SK-N-SH (cell line): ENCODE measurements at places on chromosomes 12 and 14. TPM values are rescaled to one million over a fixed set of nuclear protein-coding genes. Genes with fewer than 3 reads are reported as not detected.

DNA sequence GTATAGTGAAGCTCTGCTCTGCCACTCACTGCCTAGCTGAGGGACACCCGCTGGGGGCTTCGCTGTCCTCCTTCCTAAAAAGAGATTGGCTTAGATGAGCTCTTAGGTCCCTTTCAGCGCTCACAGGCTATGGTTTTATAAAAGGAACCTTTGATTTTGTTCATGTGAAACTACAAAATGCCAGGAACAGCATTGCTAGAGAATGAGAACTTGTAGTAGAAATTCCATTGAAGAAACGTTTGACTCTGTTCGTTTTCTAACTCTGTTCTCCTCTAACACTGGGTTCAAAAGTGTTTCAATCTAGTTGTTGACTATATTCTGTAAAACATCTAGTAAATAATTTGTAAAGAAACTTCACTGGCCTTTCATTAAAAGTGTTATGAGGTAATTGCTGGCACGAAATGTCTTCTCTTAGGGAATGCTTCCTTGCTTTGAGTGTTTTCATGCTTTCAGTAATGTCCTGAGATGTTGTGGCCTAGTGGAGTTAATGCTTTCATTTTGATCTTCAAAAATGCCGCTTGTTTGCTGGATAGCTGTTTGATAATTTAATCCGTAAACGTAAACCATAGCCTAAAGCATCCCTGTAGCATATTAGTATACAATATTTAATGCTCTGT, 1.6 kb downstream of the MARK3 start:
- DNase-seq, result no peak

SNRPF gene
- polyA plus RNA-seq, result 12.8 and 62.5 TPM in 2 replicates

DNA sequence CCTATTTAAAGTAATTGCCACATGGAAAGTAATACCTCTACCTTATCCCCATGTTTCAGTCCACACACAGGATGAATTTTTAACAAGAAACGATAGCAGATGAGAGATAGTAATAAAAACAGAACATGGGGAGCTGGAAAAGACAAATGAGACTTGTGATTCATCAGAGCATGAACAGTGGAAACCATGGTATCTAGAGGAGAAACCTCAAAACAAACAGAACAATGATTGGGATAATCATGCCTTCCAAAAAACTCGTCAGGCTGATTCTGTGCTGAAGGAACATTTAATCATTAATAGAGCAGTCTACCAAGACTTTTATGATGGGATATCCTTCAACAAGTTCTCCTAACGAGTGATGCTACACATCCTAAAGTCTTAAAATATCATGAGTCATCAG, 1390.7 kb downstream of the FSCB start:
- DNase-seq, result no peak

CACNB3 gene
- polyA plus RNA-seq, result 25.6 and 34.6 TPM in 2 replicates

EP400 gene
- 5.4 and 7.0 TPM in 2 replicates for polyA plus RNA-seq

PFDN5 gene
- 1,198 and 1,880 TPM in 2 replicates for polyA plus RNA-seq

DNA sequence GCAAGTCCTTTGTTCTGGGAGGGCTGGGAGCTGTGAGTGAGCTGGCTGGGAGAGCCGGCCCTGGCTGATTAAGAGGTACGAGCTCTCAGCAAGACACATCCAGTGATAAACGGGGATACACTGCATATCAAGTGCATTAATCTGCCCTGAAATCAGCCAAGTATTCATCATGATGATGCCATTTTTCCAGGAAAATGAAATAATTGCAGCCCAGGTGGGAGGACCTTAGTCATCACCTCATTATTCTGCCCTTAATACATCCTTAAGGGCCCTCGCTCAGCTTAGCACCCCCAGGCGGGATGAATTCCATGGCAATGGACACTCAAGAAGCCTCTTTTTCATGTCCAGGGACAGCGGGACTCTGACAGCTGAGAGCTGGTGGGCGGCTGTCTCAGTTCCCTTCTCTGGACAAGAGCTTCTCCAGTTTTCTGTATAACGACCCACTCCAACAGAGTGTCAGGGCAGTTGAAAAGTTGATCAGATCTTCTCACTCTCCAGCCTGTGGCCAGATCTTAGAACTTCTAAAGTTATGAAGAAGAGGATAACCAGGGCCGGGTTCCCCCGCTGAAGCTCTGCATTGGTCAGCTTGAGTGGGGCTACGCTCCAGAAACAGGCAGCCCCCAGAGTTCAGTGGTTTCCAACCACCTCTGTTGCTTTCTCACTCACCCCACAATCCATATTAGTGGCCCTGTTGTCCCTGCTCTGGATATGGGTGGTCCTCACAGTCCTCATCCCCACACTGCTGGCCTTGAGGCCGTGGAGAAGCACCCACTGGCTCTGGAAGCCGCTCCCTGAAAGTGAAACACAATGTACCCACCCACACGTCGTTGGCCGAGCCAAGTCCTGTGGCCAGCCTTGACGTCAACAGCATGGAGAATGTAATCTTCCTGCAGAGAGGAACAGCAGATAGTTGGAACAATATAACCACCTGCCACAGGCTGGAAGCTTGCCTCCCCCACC, 306.2 kb upstream of the DIO3 start:
- DNase-seq, result peak; percentile 11

- DNase-seq, result no peak
Observed at GRCh38 chr12:46219132-46219876, 49.5 kb downstream of the SLC38A1 start.
